Progenitor cell of endocrine pancreas (in vitro differentiated cells): ENCODE measurements at places on chromosomes 6 and 20. TPM values are rescaled to one million over a fixed set of nuclear protein-coding genes. Genes with fewer than 3 reads are reported as not detected.
A peak's percentile ranks its signal among the peaks of the same experiment; 100 is the strongest.

DNA sequence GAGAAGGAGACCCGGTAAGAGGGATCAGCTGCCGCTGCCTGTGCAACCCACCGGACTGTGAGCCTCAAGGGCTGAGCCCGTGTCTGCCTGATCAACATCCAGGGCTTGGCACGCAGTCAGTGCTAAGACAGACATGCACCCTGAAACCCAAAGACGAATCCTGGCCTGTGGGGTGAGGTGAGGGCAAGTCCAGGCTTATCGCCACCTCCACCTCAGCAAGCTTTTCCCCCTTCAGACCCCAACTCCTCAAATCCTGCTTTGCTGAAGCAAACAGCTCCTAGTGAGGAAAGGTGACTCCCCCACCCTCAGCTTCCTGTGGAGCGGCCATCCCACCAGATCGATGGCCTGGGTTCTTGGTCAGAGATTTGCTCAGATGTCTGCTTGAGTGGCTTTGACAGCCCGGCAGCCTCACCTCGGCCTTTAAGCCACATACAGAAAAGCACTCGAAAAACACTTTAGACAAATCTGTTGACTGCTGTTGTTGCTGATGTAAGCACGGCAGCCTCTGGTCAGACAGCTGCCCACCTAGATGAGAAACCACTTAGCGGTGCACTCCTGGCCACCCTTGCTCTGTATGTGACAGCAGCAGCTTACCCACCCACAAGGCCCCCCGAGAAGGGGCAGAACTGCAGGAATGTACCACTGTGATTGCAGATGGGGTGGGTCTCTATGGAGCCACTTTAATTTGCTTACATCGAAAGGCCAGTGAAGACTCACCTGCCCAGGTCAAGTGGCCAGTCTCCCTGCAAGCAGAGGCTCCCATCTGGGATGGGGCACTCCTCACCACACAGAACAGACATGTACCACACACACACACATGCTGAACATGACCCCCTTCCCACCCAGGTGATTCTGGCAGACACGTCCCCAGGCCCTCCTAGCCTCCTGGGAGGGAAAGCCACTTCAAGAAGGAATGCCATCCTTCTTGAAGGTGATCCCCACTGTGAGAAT lies 14.8 kb downstream of the MTCH1 start:
- DNase-seq = no peak

DNA sequence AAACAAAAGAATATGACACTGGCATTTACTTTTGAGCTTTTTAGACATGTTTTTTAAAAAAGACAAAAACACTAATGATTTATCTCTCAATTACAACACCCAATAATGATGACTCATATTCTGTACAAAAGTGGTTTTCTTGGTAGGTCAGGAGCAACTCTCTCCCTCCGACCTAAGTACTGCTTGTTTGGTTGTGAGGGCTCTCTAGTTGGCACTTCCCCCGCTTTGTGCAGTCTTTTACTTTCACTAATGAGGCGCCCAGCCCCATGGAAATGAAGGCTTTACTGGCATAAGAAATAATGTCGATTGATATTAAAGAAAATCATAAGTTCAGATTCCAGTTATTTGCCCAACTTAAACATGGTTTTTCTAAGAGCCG lies 1.3 kb downstream of the KPNA5 start:
- DNase-seq = no peak

DNA sequence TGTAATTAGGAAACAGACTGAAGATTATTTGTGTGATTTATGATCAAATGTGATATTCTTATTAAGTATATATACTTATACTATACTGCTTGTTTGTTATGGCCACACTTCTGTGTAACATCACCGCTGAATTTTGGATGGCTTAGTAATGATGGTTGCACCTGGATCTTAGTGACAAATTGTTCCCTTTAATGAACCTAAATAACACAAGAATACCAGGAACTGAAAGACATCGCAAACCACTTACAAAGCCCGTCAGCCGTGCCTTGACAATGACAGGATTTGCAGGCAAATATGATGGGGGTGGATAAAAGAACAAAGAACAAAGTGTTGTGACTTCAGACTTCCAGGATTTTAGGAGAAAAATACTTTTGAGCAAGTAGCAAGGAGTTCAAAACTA lies 67.1 kb downstream of the LAMP5 start:
- no peak for DNase-seq

The WDR27 gene
- total RNA-seq = 118 and 123 TPM in 2 replicates

GRCh38 chr6:40477246-40478126 lies 109.7 kb downstream of the LRFN2 start:
- no peak for DNase-seq

- peak; percentile 86 for DNase-seq
Observed at GRCh38 chr20:1776681-1777475, 118.3 kb upstream of the SIRPA start.

GRCh38 chr6:167474725-167475124 lies 149.8 kb downstream of the TTLL2 start:
- no peak for DNase-seq

- no peak for DNase-seq
Observed at GRCh38 chr6:168195712-168196111, 116.7 kb upstream of the FRMD1 start.
